ENCODE measurements at places on chromosomes 12 and 14.
A peak's percentile ranks its signal among the peaks of the same experiment; 100 is the strongest.

GRCh38 chr14:94395888-94396574 is 7.6 kb upstream of the SERPINA1 start:
- DNase-seq = no peak

DNA sequence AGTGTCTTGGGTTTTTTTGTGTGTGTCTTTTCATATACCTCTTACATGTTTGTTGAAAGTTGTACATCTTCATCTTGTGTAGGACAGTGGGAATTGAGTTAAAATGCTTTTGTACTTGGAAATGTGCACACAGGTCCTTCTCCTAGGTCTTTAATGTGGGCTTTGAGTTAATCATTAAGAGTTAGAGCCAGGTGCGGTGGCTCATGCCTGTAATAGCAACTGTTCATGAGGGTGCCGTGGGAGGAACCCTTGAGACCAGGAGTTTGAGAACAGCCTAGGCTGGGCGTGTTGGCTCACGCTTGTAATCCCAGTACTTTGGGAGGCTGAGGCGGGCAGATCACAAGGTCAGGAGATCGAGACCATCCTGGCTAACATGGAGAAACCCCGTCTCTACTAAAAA is 13.9 kb downstream of the CLECL1 start:
- DNase-seq = no peak

DNA sequence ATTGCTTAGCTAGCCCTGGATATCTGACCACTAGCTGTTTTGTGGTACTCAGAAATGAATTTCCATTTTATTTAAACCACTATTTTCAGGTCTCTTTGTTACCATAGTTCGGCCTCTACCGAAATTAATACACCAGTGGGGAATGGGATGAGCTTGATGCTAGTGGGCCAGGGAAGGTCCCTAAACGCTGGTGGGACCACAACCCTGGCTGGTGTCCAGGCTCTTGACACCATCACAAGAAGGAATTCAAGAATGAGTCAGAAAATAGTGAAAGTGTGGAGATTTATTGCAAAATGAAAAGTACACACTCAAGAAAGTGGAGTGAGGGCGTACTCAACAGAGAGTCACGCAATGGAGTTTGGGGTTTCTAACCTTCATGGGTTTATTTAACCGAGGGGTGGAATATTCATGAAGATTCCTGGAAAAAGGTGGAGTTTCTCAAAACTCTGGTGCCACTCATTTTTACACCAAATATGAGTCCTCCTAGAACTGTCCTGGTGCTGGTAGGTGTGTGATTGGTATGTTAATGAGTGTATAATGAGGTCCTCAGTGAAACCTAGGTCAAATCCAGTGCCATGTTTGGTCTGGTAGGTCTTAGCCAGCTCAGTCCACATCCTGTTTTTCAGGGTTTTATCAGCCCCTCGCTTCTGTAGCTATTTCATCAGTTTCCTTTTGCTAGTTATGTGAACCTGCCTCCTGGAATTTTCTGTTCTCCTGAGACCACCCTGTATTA is 38.9 kb upstream of the LRP6 start:
- DNase-seq = no peak

GRCh38 chr14:81953419-81953818 is 419.8 kb upstream of the SEL1L start:
- no peak for DNase-seq

DNA sequence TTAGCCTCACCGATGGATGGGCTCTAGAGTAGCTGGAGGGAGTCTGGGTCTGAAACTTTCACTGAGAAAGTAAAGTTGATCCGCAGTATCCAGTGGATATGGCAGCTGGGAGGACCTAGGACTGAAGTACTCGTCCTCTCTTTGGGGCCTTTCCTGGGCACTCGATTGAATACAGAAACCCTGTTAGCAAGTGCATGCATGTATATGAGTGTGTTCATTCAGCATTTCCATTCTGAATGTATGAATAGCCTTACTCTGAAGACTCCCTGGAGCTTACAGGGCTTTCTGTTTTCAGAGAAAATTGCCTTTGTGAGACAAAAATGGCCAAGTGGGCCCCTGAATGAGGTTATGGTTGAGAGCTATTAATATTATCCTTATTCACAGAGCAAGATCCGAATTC is 62.8 kb downstream of the DAD1 start:
- DNase-seq = no peak

DNA sequence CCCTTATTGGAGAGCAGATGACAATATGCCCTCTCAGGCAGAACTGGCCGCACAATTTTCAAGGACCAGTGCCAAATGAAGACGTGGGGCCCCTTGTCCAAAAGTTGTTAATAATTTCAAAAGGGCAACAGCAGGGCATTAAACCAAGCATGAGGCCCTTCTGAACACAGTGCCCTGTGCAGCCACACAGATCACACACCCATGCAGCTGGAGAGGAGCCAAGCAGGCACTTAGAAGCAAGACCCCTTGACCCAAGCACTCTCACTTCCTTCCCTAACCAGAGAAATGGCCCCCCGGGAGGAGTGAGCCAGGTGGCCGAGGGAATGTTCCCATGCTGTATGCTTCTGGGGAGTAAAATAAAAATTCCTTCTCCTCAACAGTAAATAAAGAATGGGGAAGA is 114.0 kb upstream of the TMPO start:
- DNase-seq = peak; percentile 54

DNA sequence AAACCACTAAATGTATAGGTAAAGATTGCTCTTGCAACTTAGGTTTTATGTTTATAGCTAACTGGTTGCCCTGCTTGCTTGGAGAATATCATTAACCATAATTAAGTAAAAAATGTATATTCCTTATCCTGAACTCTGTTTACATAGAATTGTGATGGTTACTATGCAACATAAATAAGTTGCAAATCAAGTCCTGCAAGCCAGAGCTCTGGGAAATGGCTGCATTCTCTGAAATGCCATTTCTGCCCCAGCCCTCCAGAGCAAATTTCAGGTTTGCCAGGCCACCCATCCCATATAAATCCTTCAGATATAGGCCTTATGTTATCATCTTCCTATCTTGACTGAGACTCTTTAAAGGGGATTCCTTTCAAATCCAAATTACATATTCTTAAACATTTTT is 118.4 kb upstream of the MYF6 start:
- DNase-seq = no peak

DNA sequence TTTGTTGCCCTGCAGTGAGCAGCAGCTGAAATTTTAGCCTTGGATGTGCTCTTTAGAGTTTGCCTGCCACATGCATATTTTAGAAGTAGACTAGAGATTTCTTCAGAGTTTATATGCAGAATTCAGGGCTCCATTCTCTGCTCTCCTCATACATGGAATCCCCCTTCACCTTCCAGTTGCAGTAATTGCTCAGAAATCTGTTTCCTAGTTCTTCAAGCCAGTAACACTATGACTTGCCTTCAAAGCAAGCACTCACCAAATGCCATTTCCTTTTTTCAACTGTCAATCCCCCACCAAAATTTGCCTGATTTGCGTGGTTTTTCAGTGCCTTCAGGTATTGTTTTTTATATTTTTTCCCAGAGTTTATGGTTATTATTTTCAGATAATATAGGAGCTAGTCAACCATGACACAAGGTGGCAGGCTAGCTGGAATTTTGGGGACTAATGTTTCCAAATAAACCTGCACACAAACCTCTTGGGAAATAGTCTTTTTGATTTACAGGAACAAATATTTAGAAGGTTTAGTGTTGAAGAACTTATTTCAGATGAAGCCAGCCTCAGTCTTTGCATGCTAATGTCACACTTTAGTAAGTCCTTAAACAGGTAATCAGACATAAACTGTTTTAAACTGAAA is 79.2 kb downstream of the ASCL1 start:
- no peak for DNase-seq

DNA sequence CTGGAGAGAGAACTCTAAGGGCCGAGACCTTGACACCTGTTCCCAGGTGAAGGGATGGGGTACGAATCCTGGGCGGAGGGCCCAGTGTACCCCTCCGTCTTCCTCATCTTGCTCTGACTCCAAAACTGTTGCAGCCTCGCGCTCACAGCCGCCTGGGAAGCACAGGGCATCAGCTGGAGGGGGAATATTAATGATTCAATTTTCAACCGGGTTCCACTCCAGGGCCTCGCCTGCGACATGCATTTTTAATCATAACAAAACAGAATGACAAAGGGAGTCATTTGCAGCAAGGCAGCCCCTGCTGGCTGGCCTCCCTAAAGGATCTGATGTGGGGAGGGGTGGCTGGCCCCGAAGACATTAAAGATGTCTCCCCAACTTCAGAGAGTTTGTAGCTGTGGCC is 41.6 kb upstream of the ESRRB start:
- no peak for DNase-seq

GRCh38 chr14:88049266-88049665 is 44.3 kb downstream of the GPR65 start:
- no peak for DNase-seq

GRCh38 chr12:66735275-66735674 is 56.4 kb upstream of the GRIP1 start:
- DNase-seq = no peak

- no peak for DNase-seq
These were observed 23.6 kb downstream of the SAMD4A start for GRCh38 chr14:54590481-54590880.

- DNase-seq = no peak
These were observed 14.2 kb downstream of the FKBP3 start for GRCh38 chr14:45120096-45120495.

GRCh38 chr12:16435875-16436554 is 88.6 kb downstream of the MGST1 start:
- no peak for DNase-seq

DNA sequence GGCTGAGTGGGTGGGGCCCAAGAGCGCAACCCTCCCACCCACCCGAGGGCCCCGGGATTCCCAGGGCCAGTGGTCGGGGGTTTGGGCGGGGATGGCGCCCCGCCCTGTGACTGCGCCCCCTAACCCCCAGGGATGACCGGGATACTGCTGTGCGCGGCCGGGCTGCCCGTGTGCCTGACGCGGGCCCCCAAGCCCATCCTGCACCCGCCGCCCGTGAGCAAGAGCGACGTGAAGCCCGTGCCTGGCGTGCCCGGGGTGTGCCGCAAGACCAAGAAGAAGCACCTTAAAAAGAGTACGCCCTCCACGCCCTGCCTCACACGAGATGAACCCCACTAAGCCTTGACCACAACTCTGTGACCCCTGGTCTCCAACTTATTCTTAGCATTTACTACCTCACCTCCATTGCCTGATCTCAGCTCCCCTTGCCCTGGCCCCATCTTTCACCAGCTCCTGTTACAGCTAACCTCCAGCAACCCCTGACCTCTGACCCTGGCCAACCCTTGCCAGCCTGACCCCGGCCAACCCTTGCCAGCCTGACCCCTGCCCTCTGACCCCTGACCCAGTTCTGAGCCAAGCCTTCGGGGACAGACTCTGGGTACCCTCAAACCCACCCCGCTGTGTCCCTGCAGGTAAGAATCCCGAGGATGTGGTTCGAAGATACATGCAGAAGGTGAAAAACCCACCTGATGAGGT is 37.0 kb downstream of the DTX1 start:
- no peak for DNase-seq

DNA sequence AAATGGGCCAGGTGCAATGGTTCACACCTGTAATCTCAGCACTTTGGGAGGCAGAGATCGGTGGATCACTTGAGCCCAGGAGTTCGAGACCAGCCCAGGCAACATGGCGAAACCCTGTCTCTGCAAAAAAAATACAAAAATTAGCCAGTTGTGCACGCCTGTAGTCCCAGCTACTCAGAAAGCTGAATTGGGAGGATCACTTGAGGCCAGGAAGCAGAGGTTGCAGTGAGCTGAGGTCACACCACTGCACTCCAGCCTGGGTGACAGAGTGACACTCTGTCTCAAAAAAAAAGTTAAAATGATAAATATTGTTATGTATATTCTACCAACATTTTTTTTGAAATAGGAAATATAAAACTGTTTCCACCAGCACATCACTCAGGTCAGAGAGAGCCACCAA is 64.9 kb downstream of the NDUFA12 start:
- no peak for DNase-seq

DNA sequence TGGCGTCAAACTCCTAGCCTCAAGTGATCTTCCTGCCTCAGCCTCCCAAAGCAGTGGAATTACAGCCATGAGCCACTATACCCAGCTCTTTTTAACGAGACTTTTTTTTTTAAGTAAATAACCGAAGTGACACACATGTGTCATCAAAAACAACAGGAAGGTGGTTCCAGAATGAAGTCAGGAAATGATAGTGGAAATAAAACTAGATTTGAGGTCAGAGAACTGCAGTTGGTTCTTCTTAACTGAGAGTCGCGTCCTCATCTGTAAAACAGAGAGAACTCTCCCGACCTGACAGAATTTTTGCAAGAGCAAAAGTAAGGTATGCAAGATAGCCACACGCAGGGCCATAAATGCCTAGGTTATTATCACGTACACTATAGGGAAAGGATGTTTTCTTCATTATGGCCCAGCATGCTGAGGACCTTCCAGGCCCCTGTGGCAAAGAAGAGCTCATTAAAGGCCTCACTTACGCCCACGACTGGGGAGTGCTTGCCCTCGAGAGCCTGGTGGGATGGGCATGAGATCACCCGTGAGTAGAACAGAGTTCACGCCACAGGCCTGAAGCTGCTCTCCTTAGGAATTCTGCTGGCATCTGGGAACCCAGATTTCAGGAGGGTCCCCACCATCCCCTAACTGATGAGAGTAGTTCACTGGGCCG is 67.2 kb downstream of the SCARB1 start:
- peak; percentile 28 for DNase-seq

DNA sequence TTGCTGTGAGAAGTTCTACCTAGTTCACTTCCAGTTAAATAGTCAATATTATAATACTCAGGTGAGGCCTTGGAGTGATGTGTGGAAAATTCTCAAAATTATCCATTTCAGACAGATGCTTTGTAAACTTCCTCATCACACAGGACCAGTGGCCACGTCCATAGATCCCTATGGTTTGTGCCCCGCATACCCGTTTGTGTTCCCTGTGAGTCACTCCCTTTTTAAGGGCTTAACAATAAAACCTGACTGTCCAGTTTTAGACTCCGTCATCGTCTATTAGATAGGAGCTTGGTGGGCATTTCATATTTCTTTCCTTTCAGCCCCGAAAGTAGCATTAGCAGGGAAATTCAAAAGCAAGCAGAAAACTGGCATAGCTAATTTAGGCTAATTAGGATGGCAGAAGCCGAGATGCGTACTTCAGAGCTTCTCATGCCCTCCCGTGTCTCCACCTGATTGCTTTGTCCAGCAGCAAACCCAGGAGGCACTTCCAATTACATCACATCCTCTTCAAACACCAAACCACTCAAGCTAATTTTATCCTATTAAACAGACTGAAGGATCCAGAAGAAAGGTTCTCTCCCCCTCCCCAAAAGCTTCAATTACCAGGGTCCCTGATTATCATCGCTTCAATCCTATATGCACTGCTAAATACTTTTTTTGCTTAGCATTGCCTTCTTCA is 186.6 kb upstream of the OTX2 start:
- DNase-seq = no peak

GRCh38 chr12:53820514-53821306 is 68.9 kb upstream of the CISTR start:
- peak; percentile 61 for DNase-seq

GRCh38 chr14:60662982-60663381 is 13.7 kb upstream of the SIX1 start:
- DNase-seq = no peak

DNA sequence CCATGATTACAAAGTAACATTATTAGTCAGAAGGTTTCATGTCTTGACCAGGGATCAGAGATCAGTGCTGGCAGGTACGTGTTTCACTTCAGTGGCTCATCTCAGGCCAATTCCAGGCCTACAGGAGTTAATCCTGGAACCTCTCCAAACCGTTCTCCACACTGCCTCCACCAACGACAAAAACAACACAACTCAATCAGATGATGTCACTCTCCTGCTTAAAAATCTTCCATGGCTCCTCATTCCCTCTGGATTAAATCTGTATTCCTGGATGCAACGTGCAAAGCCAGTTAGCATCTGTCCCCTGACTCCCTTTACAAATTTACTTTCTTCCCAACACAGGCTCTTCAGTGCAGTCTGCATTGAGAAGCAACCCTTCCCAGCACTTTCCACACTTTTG is 34.3 kb upstream of the TXNRD1 start:
- DNase-seq = peak; percentile 37

Measured in Daoy (cell line).